GM23338 (cell line): ENCODE measurements at places on chromosomes 13 and 19.

DNA sequence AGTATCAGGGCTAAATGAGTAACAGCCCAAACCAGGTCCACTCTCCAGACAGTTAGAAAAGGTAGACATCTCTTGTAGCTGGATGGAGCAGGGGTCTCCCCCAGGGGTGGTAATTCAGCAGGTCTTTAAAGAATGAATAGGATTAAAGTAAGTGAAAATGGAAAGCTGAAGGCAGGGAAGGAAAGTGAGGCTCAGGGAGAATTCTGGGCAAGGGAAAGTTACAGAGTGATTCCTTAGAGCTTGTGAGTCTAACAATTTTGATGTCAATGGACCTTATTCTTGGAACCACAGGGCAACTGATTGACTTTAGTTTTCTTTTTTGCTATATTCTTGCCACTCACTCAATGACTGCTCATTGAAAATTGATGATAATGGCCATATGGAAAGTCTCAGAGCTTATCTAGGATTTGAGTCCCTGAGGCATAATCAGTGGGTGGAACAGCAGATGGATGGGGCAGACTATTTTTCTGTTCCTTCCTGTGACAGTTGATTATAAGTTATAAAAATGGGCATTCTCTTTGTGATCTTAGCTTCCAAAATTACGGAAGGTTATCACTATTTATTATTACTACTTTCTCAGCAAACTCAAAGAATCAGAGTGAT, 76.9 kb downstream of the LRCH1 start:
- DNase-seq: no peak

- DNase-seq: no peak
Observed at GRCh38 chr13:26601669-26602068, 44.2 kb downstream of the WASF3 start.

DNA sequence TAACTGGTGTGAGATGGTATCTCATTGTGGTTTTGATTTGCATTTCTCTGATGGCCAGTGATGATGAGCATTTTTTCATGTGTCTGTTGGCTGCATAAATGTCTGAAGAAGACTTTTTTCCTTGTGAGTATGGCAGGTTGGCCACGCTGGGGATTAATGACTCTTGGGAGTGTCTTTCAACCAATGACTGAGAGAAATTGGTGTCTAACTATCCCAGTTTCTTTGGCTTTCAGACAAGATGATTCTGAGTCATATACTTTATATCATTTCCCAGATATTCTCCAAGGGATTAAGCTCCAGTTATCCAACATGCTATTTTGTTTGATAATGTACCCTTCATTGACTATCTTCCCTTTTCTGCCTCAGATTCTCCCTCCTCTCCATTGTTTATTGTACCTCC, 35.5 kb upstream of the CSNK1A1L start:
- no peak for DNase-seq

- no peak for DNase-seq
Observed at GRCh38 chr13:70729369-70729768, 621.1 kb upstream of the KLHL1 start.

DNA sequence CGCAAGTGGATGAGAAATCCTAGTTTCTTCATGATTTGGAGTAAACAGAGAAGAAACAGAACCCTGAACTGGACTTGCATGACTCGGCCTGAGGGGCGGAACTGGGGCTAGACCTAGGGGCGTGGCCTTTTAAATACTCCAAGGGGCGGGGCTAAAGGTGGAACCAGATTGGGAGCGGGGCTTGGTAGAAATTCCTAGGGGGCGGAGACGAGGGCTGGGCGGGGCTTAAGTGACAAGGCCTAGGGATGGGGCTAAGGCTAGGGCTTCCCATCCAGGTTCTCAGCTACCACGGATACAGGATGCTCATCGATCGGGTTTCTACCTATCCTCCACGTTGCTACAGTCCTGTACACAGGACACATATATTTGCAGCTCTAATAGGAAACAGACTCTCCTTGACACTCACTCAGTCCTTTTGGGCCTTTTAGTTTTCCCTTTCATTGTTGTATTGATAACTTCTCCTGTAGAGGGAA, 372 bp upstream of the ZNF699 start:
- peak; percentile 99 for DNase-seq

GRCh38 chr19:46713781-46714443, 3.0 kb downstream of the PRKD2 start:
- peak; percentile 91 for DNase-seq

- no peak for DNase-seq
Observed at GRCh38 chr13:51821606-51822005, 17.6 kb upstream of the DHRS12 start.

DNA sequence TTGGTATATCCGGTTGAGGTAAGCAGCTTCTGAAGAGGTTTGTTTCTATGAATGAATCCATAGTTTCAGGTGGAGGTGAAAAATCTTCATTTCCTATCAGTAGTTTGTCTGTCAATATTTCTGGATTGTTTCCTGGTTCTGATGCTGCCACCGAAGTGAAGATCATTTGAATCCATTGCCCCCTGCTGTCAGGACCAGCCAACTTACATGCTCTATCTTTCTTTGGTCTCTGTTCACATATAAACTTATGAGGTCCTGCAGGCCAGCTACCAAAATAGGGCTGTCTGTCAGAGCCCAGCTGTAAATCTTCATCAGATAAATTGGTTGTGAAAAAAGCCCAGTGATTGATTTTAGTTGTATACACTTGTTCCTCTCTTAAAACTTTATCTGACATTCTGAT, 15.2 kb upstream of the N4BP2L1 start:
- DNase-seq: peak; percentile 46

- no peak for DNase-seq
Observed at GRCh38 chr13:80586356-80586755, 245.4 kb upstream of the SPRY2 start.

- DNase-seq: no peak
Observed at GRCh38 chr19:1259876-1260748, 9.0 kb upstream of the CIRBP start.

DNA sequence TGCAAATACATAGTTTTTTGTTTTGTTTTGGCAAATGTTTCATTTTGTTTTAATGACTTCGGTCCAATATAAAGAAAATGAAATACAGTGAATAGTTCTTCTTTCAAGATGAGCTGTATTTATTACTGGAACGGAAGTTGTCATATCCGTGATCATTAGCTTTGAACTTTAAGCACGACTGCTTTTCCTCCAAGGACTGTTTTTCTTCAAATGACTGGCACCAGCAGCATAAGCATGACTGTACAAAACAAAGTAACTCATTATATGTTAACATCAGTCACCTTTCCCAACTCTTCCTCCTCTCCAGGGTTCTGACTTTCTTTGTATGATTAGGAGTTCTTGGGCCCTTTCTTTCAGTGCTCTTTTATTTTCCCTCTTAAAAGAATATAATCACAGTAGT, 20.5 kb downstream of the EDNRB start:
- DNase-seq: no peak

GRCh38 chr19:3958836-3959765, 11.8 kb downstream of the DAPK3 start:
- no peak for DNase-seq

DNA sequence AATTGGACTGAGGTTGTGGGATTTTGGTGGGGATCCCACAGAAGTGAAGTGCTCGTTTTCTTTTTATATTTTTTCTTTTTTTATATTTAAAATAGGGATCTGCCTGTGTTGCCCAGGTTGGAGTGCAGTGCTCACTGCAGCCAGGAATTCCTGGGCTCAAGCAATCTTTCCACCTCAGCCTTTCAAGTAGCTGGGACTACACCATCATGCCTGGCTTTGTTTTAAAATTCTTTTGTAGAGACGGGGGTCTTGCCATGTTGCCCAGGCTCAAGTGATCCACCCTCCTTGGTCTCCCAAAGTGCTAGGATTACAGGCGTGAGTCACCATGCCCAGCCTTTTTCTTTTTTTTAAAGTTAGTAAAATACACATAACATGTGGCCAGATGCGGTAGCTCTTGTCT, 20.6 kb downstream of the CRTC1 start:
- DNase-seq: no peak

DNA sequence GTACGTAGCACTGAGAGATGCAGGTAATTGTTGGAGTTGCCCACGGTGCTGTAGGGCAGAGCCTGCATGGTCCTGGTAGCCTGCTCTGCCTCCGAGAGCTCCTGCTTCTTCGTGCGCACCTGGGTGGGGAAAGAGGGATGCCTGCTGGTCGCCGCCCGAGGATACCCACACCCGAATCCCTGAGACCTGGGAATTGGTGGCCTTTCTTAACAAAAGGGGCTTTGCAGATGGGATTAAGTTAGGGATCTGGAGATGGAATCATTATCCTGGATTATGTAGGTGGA, 9.4 kb downstream of the C3 start:
- no peak for DNase-seq

- no peak for DNase-seq
Observed at GRCh38 chr19:30620354-30620753, 248.2 kb downstream of the ZNF536 start.

- no peak for DNase-seq
Observed at GRCh38 chr19:56114051-56114777, 6.9 kb downstream of the ZNF787 start.

- peak; percentile 58 for DNase-seq
Observed at GRCh38 chr19:39341129-39341718, 997 bp upstream of the SAMD4B start.

DNA sequence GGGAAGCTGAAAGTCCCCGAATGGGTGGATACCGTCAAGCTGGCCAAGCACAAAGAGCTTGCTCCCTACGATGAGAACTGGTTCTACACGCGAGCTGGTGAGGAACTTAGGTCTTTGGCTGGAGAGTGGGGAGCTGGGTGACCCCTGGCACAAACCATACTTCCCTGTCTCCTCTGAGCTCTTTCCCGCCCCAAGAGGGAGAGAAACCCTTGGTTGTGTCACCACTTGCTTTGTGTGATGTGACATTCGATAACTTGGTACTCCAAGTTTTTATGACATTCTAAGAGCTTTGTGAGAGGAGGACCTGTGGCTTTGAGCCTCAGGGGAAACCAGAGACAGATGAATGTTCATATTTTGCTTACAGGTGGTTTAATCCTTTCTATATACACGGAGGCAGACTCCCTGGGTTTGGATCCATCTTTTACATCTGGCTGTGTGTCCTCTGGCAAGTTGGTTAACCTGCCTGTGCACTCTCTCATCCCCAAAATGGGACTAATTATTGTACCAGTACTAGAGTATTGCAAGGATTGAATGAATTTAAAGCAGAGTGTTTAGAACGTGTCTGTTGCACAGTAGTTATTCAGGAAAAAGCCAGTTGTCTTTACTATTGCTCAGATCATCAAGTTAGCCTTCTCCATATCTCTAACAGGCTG, 1.2 kb downstream of the RPS19 start:
- no peak for DNase-seq

DNA sequence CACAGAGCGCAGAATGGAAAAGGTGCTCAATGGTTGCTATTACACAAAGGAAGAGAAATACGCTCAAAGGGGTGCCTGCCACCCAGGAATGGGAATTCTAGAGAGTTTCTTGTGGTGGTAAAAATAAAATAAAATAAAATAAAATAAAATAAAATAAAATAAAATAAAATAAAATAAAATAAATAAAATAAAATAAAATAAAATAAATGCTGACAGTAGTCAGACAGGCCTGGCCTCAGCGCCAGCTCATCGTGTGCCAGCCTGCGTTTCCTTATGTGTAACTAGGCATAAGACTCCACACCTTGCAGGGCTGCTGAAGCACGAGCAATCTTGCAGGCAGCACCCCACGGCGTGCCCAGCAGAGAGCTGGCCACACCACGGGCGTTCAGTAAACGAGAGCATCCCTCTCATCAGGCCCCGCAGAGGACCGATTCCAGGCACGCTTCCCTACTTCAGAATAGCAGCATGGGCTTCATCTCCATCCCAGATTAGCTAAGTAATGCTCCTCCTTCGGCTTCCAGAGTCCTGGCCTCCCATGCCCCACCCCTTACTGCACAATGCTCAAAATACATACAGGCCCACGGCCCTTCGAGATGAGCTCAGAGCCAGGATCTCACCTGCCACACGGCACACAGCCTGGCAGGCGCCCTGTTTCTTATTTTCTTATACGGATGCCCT, 5.6 kb downstream of the NAPA start:
- no peak for DNase-seq

GRCh38 chr19:56637976-56638555, 4.9 kb upstream of the SMIM17 start:
- peak; percentile 91 for DNase-seq

- no peak for DNase-seq
Observed at GRCh38 chr19:55778331-55778730, 9.4 kb downstream of the RFPL4AL1 start.

GRCh38 chr19:46579361-46579879, 21.7 kb upstream of the CALM3 start:
- peak; percentile 88 for DNase-seq

DNA sequence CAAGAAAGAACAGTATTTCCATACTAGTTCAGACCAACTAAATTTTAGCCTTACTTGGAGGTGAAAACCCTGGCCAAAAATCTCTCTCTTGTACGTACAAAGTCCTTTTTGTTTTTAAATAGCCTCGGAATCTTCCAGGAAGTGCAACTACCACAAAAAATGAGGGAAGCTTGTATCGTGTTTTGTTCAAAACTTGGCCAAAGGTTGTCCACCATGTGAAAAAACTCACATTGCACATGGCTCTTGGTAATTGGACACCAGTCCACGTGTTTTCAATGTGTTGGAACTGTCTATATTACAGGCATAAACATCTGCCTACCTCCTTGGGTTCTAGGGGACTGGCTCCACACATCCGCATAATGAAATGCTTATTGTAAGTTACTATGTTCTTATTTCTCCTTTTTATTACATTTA, 15.2 kb upstream of the STRN4 start:
- DNase-seq: no peak

GRCh38 chr13:65642996-65643395, 1587.1 kb downstream of the PCDH9 start:
- DNase-seq: no peak

DNA sequence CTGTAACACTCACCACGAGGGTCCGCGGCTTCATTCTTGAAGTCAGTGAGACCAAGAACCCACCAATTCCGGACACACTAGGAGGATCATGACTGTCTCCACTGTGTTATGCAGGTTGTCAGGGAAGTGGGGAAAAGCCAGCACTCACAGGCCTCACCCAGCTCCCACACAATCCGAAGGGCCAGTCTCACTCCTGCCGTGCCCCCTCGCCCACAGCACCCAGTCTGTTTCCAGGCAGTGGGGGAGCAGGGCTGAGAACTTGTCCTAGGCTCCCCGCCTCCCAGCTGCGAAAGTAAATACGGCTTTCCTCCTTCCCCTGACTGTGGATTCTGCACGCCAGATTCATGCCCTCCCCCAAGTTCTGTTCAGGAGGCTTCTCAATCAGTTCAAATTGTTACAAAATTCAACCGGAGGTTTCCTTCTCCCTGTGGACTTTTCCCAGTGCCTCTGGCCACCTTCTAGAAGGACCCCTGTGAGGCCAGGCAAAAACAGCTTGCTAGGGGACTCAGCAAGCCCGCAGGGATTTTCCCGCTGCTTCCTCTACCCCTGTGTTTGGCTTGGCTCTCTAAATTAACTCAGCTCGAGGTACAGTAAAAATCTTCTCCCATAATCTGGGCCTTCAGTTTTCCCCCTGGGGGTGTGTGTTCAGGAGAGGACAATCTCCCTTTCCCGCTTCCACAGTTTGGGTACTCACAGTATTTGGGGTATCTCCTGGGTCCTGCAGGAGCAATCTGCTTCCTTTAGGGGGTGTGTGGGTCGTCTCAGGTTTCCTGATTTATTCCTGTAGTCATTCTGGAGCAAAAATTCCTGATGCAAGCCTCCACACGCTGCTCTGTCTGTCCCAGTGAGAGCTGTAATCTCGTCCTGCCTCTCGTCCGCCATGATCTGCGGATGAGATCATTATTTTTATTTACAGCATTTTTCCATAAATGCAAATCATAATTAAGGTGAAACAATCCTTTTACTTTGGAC, 899.8 kb downstream of the GPC5 start:
- DNase-seq: peak; percentile 63
